ENCODE measurements at places on chromosomes 12 and 14. TPM values are rescaled to one million over a fixed set of nuclear protein-coding genes. Genes with fewer than 3 reads are reported as not detected.

The MIP gene
- not detected for total RNA-seq

The HPD gene
- total RNA-seq = 0.28 TPM

The DLGAP5 gene
- total RNA-seq = 72.0 TPM

GRCh38 chr12:130031041-130031440 lies 127.2 kb upstream of the TMEM132D start:
- no peaks in the 10 kb centered on the region for H3K27me3 ChIP-seq
- no peak overlapping the region for H3K4me3 ChIP-seq
- H3K4me1 ChIP-seq = no peaks in the 10 kb centered on the region
- H3K27ac ChIP-seq = no peak overlapping the region
- DNase-seq = no peak

- no peaks in the 10 kb centered on the region for H3K27me3 ChIP-seq
- H3K27ac ChIP-seq = no peak overlapping the region
- H3K4me1 ChIP-seq = peaks cover 2% of the 10 kb centered on the region
Measured at GRCh38 chr12:111366583-111366982, 2.3 kb downstream of the PHETA1 start.

DNA sequence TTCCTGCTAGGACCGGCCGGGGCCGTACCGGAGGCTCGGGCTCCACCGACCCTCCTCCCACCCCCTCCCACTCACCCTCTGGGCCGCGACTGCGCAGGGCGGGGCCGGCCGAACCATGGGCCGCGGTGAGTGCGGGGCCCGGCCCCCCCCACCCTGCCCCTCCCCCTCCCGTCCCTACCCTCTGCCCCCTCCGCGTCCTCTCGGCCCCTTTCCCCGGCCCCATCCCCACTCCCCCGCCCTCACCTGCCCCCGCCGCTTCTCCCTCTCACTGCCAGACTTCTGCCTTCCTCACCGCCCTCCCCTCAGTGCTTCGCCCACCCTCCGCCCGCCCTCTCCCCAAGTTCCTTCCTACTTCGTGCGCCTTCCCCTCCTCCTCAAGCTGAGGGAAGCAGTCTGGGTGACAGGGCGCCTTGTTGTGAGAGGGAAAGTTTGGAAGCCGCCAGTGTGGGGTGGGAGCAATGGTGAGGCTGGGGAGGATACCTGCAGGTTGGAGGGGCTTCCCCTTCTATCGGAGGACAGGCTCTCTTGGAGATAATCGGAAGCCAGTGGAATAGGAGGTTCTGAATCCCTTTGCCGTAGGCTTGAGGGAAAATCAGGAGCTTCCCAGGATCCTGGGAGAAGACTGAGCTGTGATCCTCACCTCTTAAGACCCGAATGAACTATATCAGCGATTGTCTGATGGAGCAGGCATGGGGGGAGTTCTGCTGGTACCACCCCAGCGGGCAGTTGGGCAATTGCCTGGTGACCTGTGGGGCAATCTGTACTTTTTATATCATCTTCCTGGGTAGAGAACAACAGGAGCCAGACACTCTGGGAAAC lies 472 bp downstream of the MBD6 start:
- H3K27ac ChIP-seq = peak overlapping the region; percentile 99
- no peaks in the 10 kb centered on the region for H3K27me3 ChIP-seq
- peaks cover 13% of the 10 kb centered on the region for H3K36me3 ChIP-seq
- no peak for DNase-seq
- peak overlapping the region; percentile 99 for H3K4me3 ChIP-seq

DNA sequence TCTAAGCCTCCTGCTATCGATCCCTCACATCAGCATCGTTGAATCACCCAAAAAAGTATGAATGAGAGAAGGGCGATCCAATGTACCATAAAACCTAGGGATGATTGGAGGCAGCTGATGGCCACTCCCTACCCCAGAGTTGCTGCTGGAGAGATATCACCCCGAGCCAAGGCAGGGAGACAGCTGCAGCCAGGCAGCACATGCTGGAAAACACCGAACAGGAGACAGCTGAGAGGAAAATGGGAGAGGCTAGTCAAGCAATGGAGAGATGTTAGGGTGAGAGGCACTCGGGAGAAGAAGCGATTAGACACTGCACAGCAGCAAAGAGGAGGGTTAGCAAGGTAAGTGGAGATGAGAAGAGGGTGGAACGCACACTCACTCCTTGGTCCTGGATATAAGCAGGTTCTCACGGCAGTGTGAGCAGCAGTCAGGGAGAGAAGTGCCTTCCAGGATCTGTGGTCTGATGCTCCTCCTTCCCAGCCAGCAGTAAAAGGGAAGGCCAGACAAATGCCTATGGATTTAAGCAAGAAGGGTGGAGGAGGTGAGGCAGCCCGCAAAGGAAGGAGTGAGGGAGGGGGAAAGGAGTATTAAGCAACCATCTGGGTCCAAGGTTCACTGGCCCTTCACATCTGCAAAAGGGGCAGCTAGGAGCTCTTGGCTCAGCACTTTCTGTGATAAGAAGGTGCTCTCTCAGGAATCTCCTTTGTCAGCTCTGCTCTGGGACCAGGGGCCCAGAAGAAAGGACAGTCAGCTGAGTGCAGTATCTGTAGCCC lies at the start of gene SLC7A7:
Gene SLC7A7, minus strand, starts transcription at position 495 of the 773 bp plus-strand sequence. CDS start 2,037 bp downstream, outside the sequence.
- H3K27me3 ChIP-seq = no peaks in the 10 kb centered on the region
- no peak for DNase-seq
- no peaks in the 10 kb centered on the region for H3K36me3 ChIP-seq
- peak within 1 kb of the TSS; percentile 75 for H3K27ac ChIP-seq
- peaks cover 28% of the 10 kb centered on the region for H3K4me1 ChIP-seq

DNA sequence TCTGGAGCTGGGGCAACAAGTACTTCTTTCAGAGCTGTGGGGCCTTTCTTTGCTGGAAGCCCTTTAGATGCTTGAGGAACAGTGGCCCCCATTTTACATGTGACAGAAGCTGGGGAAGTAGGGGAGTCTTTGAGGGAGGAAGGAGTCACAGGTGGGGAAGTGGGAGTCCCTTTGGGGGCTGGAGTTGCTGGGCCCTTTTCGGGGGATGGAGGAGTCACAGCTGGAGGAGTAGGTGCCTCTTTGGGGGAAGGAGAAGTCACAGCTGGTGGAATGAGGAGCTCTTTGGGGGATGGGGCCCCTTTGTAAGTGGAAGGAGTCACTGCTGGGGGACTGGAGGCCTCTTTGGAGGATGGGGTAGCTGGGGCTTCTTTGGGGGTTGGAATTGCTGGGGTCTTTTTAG lies 8.6 kb downstream of the NACA start:
- peaks cover 30% of the 10 kb centered on the region for H3K4me1 ChIP-seq
- peak overlapping the region; percentile 50 for H3K27ac ChIP-seq
- H3K27me3 ChIP-seq = no peaks in the 10 kb centered on the region
- no peak for DNase-seq
- peaks cover 29% of the 10 kb centered on the region for H3K36me3 ChIP-seq

Data from GM12878 (cell line).